Left renal pelvis (tissue), 4 donors: ENCODE measurements at places on chromosomes 2 and 18.

- DNase-seq = no peak
Measured at GRCh38 chr18:58025733-58026132, 18.3 kb upstream of the NEDD4L start.

- no peak for DNase-seq
Measured at GRCh38 chr2:158144914-158145625, 43.4 kb downstream of the UPP2 start.

DNA sequence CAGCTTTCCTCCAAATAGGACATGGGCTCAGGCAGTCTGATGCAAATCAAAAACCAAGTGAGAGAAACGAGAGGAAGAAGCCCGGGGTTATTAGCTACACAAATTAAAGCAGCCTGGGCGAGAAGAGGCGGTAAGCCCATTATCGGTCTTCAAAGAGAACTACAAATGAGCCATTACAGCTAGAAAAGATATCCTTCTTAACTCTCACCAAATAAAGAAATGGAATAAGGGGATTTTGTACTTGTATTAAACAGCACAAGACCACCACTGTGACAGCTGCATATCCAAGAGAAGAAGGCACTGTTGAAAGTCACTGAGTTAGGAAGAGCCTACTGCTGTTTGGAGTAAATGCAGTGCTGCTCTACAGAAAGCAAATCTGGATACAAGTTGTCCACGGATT is 32.6 kb downstream of the STAT1 start:
- DNase-seq = no peak

GRCh38 chr2:1613731-1614354 is 130.5 kb downstream of the PXDN start:
- DNase-seq = no peak

DNA sequence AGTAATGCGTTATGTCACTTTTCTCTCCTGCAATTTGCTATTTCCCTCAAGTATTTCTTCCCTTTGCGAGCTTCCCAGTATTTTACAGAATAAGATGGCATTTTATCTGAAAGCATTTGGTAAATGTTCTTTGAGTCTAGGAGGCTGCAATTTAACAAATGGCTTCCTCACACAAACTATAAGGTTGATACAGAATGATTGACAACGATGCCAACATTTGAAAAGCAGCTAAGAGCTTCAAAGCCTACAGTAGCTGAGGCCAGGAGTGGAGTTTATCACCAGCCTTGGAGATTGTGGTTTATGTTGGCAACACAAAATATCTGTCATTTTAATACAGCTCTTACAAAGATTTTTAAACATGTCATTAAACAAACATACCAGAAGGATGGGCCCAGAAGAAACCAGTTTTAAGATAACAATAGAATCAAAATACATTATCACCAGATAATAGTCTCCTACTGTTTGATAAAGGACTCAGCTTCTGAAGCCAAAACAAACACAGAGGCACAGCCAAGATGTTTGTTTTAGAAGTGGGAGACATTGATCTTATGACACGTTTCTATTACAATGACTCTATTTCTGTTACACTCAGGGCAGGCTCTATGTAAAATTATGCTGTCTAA is 711.4 kb upstream of the ACVR2A start:
- no peak for DNase-seq

- DNase-seq = no peak
Measured at GRCh38 chr2:27962006-27962405, 71.5 kb downstream of the BABAM2 start.

DNA sequence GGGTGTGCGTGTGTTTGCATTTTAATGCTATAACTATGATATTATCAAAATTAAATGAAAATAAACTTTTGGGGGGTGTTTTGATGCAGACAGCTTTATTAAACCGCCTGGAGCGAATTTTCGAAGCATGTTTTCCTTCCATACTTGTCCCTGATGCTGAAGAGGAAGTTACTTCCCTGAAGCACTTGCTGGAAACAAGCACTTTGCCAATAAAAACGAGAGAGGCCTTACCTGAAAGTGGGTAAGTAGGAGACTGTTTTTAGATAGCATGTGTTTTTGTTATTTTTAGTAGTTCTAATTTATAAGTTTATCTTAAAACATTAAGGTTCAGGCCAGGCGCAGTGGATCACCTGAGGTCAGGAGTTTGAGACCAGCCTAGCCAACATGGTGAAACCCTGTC is 43.3 kb downstream of the AFTPH start:
- DNase-seq = no peak

GRCh38 chr2:214542295-214542694 is 131.4 kb downstream of the VWC2L start:
- no peak for DNase-seq
